ENCODE measurements at places on chromosomes 1 and 21.

- DNase-seq = no peak
Observed at GRCh38 chr1:50724626-50725286, 235.3 kb downstream of the FAF1 start.

- DNase-seq = no peak
Observed at GRCh38 chr1:233121947-233122559, 171.6 kb downstream of the NTPCR start.

- no peak for DNase-seq
Observed at GRCh38 chr1:93729502-93729901, 47.9 kb upstream of the BCAR3 start.

DNA sequence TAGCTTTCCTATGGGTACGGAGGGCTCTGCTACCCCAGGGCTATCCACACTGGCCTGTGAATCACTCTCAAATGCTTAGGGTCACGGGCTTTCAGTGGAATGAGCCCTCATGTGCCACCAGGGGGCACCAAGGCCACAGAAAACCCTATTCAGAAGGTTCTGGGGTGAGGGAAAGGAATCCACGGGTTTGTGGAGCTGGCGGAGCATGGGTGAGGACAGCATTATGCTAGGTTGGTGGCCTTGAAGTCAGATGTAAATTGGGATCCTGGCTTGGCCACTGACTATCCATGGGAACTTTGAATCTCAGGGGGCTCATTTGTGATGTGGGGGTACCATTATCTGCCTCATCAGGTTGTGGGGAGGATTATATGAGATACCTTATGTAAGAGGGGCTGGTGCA is 5.1 kb upstream of the LAMTOR5 start:
- peak; percentile 34 for DNase-seq

DNA sequence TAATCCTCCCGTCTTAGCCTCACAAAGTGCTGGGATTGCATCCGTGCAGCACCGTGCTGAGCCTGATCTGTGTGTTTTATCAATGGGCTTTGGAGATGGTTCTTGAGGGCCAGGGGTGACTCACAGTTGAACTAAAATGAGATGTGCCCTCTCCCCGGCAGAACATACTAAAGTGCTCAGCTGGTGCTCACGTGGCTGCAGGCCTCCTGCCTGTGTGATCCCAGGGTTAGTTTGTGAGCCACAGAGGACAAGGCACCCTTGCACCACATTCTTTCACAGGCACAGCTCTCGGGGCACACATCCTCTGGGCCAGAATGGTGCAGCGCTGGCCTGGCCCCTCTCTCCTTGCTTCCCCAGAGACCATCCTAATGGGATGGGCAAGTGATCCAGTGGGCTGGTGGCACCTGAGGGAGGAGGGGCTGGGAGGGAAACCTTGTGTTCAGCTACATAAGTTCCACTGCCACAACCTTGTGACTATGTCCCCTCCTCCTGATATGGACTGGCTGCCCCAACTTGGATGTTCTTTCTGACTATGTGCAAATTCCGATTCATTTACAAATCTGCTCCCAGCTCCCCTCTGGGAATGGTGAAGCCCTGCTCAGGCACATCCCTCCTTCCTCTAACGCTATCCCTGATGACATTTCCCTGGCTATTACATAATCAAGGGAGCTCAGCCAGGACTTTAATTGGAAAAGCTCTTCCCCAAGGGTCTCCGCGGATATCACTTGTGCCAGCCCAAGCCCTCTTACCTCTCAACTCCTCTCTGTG is 197.0 kb upstream of the EDN2 start:
- no peak for DNase-seq

GRCh38 chr1:174971466-174971865 is 28.3 kb upstream of the CACYBP start:
- no peak for DNase-seq

DNA sequence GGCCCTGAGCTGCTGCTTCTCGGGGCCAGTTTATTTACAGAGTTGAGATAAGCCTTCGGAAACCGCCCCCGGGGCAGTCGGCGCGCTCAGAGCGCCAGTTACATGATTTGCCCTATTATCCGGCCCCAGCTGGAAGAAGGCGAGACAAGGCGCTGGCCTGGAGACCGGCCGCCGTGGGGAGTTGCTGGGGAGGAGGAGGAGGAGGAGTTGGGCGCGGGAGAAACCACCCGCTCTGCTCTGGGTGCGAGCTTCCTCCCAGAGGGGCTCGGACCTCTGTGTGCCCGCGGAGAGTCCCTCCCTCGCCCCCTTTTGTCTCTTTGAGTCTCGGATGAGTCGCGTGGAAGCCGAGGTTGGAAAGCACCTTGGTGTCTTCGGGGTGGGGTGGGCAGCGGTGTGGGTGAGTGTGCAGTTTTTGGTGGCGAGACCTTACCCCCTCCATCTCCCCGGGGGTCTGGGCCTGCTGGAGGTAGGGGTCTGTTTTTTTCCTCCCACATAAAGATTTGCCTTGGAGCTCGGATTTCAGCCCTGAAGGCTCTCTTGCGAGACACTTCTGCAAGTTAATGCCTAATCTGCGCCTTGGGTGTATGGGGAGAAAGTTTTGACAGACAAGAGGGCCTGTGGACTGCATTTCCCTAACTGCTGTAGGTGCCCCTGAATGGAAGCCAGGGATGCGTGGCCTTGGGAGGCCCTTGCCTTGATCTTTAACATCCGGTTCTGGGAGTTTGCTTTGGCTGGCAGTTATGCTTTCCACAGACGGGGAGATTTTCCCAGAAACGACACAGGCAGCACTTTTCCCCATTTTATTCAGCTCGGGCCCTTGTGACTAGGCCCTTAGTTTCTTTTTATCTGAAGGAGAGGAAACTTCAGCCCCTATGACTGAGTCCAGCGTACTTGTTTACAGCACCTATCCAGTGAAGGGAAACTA is 80.0 kb downstream of the NDUFS5 start:
- no peak for DNase-seq

GRCh38 chr1:36906555-36906954 is 127.8 kb downstream of the GRIK3 start:
- DNase-seq = no peak

- no peak for DNase-seq
Observed at GRCh38 chr1:220787069-220787619, 431 bp downstream of the MTARC1 start.

DNA sequence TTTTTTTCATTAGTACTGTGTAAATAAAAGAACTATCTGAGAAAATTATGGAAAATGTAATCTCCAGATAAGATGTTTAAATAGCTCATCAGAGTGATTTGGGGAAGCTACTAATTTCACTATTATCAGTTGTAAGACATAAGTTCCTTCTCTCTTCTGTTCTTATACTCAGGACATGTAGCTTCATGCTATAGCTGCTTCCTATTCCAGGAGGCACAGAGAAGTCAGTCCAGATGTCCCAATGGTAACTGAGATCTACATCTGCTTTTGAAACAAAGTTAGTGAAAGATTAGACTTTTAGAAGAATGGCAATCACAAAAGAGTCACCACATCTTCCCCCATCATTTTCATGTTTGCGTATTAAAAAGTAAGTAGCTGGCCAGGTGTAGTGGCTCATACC is 5.6 kb downstream of the MAP3K21 start:
- no peak for DNase-seq

DNA sequence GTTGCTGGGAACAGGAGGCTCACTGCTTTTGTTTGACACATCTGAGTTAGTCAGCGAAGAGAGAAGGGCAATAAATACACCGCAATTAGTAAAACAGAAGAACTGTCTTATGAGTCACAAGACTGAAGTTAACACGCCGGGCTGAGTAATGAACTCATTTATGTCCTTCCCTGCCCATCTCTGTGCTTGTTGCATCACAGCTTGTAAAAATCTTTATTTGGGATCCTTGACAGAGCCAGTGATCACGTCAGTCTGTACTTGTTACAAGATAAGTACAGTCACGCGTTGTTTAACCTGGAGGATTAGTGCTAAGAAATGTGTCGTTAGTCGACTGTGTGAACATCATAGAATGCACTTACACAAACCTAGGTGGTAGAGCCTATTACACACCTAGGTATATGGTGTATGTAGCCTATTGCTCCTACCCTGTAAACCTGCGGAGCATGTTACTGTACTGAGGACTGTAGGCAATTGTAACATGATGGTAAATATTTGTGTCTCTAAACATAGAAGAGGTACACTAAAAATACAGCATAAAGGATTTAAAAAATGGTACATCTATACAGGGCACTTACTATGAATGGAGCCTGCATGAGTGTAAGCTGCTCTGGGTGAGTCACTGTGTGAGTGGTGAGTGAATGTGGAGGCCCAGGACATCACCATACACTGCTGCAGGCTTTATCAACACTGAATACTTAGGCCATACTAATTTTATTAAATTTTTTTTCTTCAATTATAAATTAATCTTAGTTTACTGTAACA is 272.2 kb downstream of the TNR start:
- no peak for DNase-seq

DNA sequence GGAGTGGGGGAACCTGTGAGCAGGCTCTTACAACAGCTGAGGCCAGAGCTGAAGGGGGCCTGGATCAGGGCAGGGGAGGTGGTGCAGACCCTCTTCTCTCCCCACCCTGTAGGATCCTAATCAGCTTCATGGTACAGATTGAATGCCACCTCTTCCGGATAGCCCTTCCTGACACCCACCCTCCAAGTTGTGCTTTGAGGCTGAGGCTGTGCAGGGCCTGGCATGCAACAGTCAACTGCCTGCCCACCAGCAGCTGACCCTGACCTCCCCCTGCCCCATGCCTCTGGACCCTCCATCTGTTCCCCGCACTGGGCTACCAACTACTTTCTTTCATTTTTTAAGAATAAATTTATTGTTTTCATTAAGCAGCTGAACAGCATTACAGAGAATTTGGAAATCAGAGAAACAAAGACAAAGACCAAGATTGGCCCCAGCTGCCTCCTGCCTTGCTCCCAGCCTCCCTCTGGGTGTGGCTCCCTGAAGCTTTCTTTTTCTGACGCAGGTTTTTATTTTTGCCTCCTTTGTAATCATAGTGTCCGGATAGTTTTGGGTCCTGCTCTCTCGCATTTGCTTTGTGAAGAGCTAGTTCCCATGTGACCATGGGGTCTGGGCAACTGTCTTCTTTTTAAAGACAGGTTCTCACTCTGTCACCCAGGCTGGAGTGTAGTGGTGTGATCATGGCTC is 12.8 kb downstream of the ZNF362 start:
- no peak for DNase-seq

DNA sequence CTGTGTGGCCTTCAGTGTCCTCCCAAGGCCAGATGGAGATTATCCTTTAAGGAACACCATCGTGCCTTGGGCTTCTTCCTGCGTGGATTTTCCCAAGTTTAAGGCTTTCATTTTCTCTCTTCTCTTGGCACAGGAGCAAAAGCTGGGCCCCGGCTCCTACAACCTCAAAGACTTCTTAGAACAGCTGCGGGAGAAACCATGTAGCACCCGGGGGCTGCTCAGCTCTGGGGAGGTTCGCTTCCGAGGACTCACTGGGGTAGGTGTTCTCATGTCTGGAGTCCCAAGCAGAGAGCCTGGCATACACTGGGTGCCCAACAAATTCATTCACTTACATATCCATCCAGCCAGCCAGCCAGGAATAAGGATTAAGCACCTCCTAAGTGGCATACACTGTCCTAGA is 6.6 kb upstream of the TTC22 start:
- no peak for DNase-seq

- DNase-seq = no peak
Observed at GRCh38 chr1:52599236-52599635, 2.9 kb upstream of the GPX7 start.

GRCh38 chr1:23984417-23985186 is 4.5 kb upstream of the SRSF10 start:
- DNase-seq = no peak

DNA sequence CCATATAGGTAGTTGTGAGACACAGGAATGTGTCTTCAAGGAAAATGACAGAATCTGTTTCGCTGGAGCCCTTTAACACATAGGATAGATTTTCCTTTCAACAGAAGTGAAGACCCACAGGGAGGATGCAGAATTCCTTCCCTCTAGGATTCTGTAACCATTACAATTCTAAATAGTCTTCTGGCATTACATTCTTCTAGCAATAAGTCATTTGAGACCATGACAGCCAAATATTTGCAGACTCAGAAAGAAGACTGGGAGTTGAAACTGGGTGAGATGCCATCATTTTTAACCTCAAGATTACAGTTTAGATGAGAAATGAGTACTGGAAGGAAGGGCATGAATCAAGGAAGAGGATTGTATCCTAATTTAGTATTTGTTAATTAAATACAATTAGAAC is 61.6 kb downstream of the ZBTB18 start:
- no peak for DNase-seq

DNA sequence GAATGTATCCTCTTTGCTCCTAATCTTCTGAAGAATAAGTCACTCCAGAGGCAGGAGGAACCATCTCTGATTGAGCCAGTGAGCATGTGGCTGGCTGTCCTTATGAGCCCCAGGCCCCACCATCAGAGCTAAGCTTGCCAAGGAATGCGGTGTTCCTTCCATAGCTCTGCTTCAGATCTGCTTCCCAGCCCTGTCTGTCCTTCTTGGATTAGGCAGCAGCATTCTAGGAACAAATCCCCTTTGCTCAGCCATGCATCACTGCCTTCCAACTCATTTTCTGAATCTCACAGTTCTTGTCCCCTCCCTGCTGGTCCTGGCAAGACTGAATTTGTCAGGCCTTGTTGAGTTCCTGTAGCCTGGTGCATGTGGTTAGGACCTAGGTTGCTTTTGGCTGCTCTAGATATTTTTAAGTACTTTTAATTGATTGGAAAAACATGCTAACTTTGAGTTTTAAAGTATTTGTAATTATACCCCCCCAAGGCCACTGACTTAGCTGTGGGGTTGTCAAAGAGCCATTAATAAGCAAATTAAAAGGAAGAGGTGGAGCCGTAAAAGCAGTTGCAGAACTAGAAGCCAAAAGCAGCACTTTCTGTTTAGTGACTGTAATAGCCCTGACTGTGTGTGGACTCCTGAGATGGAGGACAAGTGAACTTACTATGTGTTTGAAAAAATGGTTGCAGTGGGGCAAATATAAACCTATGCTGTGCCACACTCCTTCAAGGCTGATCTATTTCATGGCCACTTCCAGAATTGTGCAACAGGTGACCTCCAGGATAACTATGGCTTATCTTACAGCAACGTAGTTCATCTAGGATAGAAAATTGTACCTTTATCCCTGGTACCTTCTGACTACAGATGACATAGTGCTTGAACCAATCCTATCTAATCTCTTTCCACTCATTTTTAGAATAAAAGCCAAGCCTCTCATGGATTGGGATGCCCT is 61.3 kb upstream of the BACH1 start:
- DNase-seq = no peak

Measured in stimulated activated CD8-positive, alpha-beta memory T cell treated with anti-CD3 and anti-CD28 coated beads, Interleukin-7, amount 100 ng/mL, for 4 hours (primary cell).